Erythroblast (primary cell): ENCODE measurements at places on chromosomes 1 and 21.

- DNase-seq = no peak
Measured at GRCh38 chr1:228972576-228972975, 237.3 kb downstream of the RHOU start.

GRCh38 chr1:150271291-150271959, 1.2 kb upstream of the C1orf54 start:
- DNase-seq = no peak

- DNase-seq = no peak
Measured at GRCh38 chr1:223074445-223075300, 68.4 kb downstream of the TLR5 start.

GRCh38 chr1:179082333-179082998, 596 bp downstream of the TOR3A start:
- peak; percentile 69 for DNase-seq

DNA sequence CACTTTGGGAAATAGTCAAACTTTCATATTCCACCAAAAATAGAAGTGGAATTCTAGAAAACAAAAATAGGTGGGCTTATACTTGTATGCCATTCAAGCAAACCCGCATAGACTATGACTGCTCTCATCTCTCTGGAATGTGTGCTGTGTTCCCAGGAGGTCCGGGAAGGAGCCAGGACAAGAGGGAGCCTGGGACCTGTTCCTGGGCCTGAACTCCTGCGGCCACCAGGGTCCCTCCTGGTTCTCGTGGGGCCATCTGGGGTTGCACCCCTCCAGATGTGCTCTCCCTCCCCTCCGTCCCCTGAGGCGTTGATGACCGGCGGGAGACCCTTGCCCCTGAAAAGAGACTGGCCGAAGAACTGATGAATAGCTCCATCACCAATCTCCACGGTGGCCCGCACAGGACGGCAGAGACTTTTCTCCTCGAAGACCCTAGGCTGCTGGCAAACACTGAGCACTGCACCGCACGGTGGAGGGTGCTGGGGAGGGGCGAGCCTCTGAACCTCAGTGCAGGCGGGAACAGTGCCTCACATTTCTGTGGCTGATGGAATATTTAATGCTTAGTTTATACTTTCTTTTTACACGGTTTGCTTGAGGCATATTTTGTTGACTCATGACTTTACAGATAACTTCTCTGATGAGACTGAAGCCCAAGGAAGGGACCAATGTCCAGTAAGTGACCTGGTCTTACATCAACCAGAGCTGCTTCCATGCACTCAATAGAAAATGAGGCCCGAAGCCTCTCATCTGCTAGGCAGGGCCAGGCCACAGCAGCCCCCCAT, 9.6 kb upstream of the ADARB1 start:
- DNase-seq = no peak

GRCh38 chr1:184520336-184520735, 133.5 kb downstream of the C1orf21 start:
- DNase-seq = no peak
